ENCODE measurements at places on chromosomes 3 and 15. TPM values are rescaled to one million over a fixed set of nuclear protein-coding genes. Genes with fewer than 3 reads are reported as not detected.

Gene NAA80
- 23.5 TPM for total RNA-seq

- DNase-seq, result no peak
These were observed 40.8 kb upstream of the LRTM1 start for GRCh38 chr3:54968546-54969172.

Gene STARD5
- total RNA-seq, result 2.2 TPM

Gene ESYT3
- 0.40 TPM for total RNA-seq

Gene SST
- not detected for total RNA-seq

GRCh38 chr15:65827065-65827464 is 35.0 kb upstream of the DENND4A start:
- DNase-seq, result no peak

DNA sequence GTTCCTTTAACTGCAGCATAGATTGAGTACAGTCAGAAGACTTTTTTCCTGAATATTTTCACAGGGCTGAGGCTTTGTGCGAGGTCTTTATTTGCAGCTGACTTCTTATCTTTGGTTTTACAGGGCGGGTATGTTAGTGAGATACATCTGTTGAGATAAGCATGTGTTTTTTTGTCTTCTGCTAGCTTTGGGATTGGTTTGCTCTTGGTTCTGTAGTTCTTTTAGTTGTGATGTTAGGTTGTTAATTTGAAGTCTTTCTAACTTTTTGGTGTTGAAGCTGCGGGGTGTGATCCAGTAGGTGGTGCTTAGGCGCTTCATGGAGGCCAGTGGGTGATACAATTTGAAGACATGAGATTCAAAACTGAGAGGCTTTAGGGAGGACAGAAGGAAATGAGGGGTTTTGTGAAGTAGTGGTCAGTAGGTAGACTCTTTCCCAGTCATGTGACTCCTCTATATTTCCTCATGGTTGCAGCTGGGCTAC is 67.9 kb upstream of the TNFSF10 start:
- no peak for DNase-seq

Gene INKA1
- total RNA-seq, result 1.6 TPM

Gene PIERCE2
- 1.00 TPM for total RNA-seq

Gene RBPMS2
- 0.14 TPM for total RNA-seq

GRCh38 chr3:145272684-145273083 is 888.3 kb downstream of the PLOD2 start:
- DNase-seq, result no peak

DNA sequence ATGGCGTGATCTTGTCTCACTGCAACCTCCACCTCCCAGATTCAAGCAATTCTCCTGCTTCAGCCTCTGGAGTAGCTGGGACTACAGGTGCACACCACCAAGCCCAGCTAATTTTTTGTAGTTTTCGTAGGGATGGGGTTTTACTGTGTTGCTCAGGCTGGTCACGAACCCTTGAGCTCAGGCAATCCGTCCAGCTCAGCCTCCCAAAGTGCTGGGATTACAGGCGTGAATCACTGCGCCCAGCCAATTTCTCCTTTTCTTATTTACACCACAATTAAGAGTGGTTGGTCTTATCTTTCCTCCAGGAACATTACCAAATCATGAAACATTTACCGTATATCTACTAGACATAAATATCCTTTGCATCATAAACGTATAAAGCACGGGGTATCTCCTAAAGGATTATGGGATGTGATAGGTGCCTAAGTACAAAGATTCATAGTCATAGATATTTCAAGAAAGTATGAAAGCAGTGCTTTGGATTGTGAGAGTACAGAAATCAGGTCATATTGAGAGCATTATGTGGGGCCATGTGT is 194.5 kb downstream of the RBMS3 start:
- no peak for DNase-seq

Gene LRRIQ4
- total RNA-seq, result not detected

DNA sequence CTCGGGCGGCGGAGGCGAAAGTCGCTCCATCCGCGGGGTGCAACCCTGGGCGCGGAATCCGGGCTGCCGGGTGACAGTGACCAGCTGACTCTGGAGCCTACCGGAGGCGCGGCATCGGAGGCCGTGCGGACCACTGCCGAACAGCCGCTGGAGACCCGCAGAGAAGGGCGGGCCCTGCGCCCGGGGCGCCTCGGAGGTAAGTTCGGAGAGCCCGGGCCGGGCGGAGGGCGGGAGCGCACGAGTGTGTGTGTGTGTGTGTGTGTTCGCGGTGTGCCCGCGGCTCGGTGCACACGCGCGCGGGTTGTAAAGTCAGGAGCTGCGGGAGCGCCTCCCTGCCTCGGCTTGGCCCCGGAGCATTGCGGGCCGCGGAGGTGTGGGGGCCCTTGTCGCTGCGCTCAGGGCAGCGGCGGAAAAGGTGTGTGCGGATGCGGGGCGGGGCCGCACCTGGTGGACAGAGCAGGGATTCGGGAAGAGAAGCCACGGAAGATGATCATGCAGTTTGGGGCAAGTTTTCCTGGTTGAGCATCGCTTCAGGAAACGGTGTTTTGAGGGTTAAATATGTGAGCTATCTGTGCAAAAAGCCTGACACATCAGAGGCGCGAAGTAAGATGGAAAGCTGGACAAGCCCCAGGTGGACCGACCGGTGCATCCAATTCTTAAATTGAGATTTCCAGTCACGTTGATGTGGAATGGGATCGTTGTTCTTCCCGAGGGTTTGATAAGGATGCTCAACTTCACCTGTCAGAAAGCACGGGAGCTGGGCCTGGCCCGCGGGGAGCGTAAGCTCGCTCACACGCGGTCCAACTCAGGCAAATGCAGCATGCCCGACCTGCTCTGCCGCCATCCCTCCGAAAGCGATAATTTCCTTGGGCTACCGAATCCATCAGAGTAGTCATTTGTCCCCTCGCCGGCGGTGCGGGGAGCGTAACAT is 474 bp downstream of the MINAR1 start:
- no peak for DNase-seq

GRCh38 chr15:85752491-85752961 is 42.2 kb downstream of the KLHL25 start:
- DNase-seq, result no peak

Gene IL17RE
- 0.66 TPM for total RNA-seq

Gene CNTN4
- not detected for total RNA-seq

GRCh38 chr15:91369823-91370222 is 269.8 kb downstream of the SV2B start:
- DNase-seq, result no peak

Gene BSN
- 0.07 TPM for total RNA-seq

Gene CFAP92
- total RNA-seq, result not detected

- no peak for DNase-seq
These were observed 25.4 kb downstream of the METTL6 start for GRCh38 chr3:15401936-15402335.

DNA sequence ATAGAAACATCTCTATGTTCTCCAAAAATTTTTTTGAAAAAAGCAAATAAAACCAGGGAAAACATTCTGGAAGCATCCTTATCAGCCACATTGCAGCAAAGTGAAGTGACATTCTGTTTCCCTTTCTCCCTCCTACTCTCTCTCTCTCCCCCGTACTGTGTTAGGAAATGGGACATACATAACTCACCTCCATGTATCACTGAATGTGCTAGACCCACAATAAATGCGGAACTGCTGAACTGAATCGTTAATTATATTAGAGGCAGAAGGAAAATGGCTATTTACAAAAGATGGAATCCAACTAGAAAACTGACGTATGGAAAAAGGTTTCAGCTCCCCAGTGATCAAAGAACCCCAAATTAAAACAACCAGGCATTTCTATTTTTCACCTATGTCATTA is 129.8 kb downstream of the MINAR1 start:
- DNase-seq, result no peak

- DNase-seq, result no peak
These were observed 109.8 kb upstream of the MANF start for GRCh38 chr3:51275111-51275805.

GRCh38 chr3:126525853-126526667 is 2.1 kb downstream of the CHST13 start:
- no peak for DNase-seq

Gene C3orf22
- total RNA-seq, result not detected

DNA sequence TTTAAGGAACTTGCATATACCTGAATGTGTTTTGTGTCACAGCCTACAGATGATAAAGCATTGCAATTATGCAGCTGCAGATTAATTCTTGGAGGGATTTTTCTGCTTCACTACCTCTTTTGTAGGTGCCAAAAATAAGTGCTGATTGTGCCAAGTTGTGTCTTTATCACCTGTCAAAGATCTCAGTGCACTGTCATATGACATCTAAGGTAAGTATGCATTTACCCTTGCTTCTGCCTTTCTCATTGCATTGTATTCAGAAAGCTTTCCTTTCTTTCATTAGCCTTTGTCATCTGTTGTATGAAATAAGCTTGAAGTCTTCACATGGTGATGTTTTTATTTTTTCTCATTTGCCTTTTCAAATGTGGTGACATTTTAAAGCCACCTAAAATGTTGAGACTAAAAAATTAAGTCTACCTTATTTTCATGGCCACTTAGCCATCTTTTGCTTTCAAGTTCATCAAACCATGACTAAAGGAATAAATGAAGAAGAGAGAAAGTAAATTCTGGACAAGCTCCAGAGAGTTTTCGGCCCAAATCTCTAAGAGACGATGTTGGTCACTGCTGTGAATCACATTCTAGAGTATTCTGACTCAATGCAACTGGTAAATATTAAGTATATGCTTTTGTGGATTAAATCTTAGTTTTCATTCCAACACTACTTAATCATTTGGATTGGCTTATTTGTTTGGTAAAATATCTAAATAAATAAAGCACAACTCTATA is 381.8 kb upstream of the EPHA3 start:
- DNase-seq, result no peak

Gene SERPINI2
- total RNA-seq, result not detected

DNA sequence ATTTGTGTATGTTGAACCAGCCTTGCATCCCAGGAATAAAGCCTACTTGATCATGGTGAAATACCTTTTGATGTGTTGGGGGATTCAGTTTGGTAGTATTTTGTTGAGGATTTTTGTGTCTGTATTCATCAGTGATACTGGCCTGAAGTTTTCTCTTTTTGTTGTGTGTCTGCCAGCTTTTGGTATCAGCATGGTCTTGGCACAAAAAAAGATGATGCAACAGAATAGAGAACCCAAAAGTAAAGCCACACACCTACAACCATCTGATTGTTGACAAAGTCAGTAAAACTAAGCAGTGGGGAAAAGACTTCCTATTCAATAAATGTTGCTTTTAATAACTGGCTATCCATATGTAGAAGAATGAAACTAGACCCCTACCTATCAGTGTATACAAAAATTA is 77.6 kb downstream of the TCF12 start:
- DNase-seq, result no peak

- DNase-seq, result no peak
These were observed 10.7 kb downstream of the MUC20 start for GRCh38 chr3:195731356-195731905.

Gene ALDH1A2
- not detected for total RNA-seq

GRCh38 chr3:101847328-101847727 is 2.0 kb upstream of the NFKBIZ start:
- DNase-seq, result no peak

DNA sequence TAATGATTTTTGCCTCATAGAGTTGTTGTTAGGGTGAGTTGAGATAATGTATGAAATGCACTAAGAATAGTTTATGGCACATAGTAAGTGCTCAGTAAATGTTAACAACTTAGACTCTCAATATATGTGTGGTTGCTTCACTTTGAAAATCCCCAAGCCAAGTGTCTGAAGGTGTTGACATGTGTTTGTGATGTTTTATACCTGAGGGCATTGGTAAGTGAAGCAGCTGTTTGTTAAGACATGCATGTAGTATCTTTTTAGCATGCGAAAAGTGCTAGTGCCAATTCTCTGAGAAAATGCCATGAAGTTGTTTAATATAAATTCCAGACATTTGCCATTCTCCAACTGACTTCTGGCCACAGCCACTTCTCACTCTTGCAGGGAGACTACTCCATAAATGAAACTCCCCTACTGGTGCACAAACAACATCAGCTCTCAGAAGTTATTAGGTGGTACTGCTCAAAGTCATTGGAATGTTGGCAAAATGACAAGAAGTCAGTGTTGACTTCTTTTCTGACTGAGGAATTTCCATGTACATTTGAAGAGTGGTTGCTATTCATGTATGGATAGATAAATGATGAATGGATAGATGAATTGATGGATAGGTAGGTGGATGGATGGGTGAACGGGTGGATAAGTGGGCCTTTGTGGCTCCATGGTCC is 103.6 kb upstream of the NUDT16 start:
- peak; percentile 16 for DNase-seq

Gene VILL
- 1.0 TPM for total RNA-seq

Gene SPTSSB
- total RNA-seq, result 0.23 TPM

- peak; percentile 94 for DNase-seq
These were observed 81.5 kb downstream of the SMAD3 start for GRCh38 chr15:67146875-67147381.

Gene BFSP2
- total RNA-seq, result not detected

GRCh38 chr15:28930476-28931291 is 44.9 kb downstream of the APBA2 start:
- DNase-seq, result no peak

- DNase-seq, result no peak
These were observed 20.0 kb downstream of the MYO1E start for GRCh38 chr15:59352683-59353082.

GRCh38 chr3:47003461-47004368 is 24.2 kb downstream of the NBEAL2 start:
- no peak for DNase-seq

Gene PARP15
- not detected for total RNA-seq

DNA sequence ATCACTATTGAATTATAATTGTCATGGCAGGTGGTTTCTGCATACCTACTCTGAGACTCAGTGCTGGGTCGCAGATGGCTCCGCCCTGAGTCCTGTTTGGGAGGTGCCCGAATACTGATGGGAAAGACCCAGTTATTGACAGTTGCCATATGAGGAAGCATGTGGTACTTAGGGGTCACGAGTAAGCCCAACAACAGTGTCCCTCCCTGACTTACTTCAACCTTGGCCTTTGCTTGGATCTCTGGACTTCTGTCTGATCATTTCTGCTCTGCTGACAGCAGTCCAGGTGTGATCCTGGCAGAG is 16.8 kb downstream of the MRAS start:
- DNase-seq, result no peak

DNA sequence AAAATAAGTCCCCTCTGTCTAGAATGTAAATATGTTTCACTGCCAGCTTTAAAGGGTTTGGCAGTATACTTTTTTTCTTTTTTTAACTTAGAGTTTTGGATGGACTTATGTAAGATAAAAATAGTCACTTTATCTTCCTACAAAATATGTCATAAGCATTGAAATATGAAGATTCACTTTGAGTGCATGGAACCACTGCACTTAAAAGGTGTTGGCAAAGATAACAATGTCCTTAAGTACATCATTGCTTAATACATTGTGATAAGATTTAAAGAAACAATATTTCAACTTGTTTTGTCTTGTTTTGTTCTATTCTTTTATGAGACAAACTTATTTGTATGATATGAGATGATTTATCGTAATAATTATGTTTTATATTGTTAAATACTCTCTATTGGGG is 66.3 kb upstream of the NAALADL2 start:
- no peak for DNase-seq

DNA sequence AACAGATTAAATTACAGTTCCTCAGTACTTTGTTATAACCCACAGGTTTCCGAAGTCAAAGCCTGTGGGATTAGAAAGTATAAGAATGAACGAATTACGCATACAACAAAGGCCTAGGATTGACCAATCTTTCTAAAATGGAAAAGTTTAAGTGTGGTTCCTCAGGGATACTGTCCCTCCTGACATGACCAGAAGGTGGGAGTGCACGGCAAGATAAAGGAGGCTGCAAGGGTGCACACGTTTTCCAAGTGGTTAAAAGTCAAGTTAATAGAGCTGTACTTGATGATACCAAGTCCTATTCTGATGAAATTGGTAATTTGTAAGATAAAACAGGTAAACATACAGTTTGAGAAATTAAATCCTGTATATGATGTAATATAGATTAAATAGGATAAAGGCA is 96.2 kb downstream of the ALDH1A2 start:
- peak; percentile 5 for DNase-seq

- DNase-seq, result no peak
These were observed 1.4 kb upstream of the TMEM87A start for GRCh38 chr15:42274702-42274989.

Gene GOLGA8G
- not detected for total RNA-seq
